T-helper 1 cell (primary cell): ENCODE measurements at places on chromosomes 13 and 19.

- DNase-seq: no peak
These were observed 56.0 kb downstream of the IFT88 start for GRCh38 chr13:20623000-20623399.

DNA sequence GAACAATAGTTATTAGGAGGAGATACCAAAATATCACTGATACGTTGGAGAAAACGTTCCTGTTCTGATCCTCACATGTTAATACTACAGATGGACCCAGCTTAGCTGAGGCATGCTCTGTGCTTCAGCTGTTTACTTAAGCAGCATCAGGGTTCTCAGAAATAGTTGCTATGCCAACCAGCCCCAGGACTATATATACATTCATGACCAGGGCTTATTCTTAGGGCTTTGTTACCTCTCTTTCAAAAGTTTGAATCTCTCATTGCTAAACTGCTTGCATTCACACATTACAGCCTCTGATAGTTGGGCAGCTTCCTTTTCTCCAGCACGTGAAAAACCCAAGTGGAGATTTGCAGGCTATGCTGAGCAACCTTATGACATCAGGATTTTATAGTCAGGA is 800.4 kb downstream of the DIAPH3 start:
- no peak for DNase-seq

DNA sequence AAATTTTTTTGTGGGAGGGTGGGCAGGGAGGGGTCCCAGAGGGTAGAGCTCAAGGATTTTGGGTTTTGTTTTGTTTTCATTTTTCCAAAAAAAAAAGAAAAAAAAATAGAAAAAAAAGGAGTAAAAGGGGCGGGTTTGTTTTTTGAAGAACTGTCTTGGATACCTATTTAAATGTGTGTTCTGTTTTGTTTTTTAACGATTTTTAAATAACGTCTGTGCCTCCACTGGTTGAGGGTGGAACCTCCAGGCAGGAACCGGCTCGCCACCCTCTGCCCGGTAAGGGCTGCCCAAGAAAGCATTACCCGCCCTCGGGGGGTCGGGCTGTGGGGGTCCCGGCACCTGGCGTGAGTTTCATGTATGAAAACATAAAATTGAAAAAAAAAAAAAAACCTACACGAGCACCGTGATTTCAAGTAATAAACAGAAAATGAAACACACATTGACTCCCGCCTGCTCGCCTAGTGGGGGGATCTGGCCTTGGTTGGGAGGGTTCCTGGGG is 10.4 kb downstream of the MIDN start:
- no peak for DNase-seq

GRCh38 chr13:49620170-49620621 is 8.1 kb upstream of the ARL11 start:
- DNase-seq: peak; percentile 11

DNA sequence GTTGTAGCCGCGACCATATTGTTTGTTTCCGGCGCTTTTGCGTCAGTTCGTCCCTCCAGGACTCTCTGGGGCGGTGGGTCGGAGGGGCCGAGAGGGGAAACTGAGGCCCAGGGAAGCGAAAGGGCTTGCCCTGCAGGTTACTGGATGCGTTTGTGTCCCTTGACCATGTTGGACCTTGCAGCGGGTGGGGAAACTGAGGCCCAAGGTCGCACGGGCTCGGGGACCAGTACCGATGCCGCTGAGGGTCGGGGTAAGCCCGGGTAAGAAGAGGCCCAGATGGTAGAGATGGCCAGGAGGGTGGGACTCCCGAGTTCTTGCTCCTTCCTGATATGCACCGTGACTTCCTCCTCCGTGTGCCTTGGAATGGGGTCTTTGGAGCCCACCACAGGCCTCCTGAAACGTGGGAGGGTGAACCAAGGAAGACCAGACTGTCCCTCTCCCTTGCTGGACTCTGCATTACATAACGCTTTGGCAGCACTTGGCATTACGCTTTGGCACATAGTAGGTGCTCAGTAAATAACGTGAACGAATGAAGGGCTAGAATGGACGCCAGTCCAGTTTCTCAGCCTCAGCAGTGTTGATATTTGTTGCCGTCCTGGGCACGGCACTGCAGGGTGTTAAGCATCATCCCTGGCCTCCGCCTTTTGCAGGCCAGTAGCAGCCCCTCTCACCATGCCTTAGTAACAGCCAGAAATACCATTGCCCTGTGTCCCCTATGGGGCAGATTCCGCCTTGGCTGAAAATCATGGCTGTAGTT is 743 bp downstream of the CHAF1A start:
- DNase-seq: no peak

GRCh38 chr13:93180356-93180969 is 46.1 kb upstream of the GPC6 start:
- no peak for DNase-seq

GRCh38 chr19:5326545-5326944 is 14.1 kb downstream of the PTPRS start:
- no peak for DNase-seq

DNA sequence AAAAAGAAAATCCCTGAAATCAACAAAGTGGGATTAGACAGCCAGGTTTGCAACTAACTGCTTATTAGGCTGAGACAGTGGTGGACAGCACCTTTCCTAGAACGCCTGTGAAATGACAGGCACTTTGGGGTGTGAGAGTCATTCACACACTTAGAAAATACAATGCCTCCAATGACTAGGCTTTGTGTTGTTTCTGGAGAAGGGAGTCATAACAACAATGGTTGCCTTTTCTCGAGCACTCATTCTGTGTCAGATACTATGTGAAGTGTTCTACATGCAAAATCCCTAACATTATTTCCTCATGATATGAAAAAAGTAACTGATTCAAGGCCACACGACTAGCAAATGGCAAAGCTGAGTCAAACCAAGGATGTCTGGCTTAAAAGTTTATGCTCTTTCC is 41.2 kb downstream of the SACS start:
- DNase-seq: no peak

DNA sequence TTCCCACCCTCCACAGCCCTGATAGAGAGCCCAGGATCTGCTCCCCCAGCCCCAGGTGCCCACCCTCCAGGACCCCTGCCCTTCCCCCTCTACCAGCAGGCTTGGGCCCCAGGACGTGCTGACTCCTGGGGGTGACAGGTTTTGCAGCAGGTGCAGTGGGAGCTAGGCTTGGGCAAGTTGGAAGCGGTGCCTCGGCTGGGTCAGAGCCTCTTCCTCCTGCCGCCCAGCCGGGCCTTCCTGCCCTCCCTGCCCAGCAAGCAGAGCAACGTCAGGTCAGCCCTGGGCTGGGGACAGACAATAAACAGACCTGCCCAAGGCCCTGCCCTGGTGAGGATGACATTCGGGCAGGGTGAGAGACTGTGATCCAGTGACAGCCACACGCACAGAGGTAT is 9.2 kb upstream of the NCCRP1 start:
- no peak for DNase-seq

DNA sequence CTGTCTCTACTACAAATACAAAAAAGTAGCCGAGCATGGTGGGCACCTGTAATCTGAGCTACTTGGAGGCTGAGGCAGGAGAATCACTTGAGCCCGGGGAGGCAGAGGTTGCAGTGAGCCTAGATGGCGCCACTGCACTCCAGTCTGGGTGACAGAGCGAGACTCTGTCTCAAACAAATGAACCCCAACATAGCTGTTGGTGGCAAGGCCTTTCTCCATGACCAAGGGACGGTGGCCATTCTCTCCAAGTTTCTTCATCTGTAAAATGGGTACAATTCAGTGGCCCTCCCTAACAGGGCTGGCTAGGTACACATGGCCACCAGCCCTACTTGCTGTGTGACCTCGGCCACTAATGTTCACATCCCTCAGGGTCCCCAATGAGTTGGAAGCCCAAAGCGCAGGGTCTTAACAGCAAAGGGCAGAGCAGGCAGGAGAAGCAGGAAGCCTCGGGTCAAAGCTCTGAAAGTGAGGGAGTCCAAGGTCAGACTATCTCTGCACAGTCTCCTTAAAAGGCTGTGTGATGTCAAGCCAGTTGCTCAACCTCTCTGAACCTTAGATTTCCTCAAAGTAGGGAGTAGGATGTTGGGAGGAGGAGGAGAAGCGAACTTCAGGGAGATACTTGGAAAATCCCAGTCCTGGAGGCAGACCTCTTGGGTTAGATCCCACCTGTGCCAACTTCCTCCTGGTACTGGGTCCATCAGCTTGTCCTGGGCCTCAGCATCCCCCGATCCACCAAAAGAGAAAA is 2.7 kb downstream of the JUND start:
- peak; percentile 47 for DNase-seq

- no peak for DNase-seq
These were observed 7.5 kb downstream of the F10 start for GRCh38 chr13:113129921-113130750.

DNA sequence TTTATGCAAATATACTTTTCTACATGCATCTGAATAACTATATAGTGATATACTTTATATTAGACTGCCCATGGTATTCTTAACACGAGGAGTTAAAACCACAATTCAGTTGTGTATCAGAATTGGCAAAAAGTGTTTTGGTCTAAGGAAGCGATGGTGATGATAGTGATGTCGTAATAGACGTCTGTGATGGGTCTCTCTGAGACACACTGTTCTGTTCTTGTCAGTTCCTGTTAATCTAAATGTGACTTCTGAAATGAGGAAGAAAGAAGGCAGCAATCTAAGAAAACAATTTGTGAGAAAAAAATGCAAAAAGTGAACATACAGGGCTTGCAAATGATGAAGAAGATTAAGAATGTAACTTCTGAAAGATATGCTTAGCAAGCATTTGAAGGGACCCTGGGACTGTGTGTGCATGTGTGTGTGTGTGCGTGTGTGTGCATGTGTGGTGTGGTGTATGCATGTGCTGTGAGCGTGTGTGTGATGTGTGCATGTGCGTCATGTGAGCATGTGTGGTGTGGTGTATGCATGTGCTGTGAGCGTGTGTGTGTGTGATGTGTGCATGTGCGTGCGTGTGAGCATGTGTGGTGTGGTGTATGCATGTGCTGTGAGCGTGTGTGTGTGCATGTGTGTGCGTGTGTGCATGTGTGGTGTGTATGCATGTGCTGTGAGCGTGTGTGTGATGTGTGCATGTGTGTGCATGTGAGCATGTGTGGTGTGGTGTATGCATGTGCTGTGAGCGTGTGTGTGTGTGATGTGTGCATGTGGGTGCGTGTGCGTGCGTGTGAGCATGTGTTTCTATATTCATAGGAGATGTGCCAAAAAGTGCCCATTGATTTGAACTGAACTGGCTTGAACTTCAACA is 131.8 kb downstream of the IRS2 start:
- DNase-seq: no peak

GRCh38 chr19:17305517-17306284 is at the start of gene MRPL34:
Gene MRPL34 (plus strand): TSS chr19:17305872. CDS start chr19:17305893, 21 bp downstream.
- DNase-seq: peak; percentile 92

DNA sequence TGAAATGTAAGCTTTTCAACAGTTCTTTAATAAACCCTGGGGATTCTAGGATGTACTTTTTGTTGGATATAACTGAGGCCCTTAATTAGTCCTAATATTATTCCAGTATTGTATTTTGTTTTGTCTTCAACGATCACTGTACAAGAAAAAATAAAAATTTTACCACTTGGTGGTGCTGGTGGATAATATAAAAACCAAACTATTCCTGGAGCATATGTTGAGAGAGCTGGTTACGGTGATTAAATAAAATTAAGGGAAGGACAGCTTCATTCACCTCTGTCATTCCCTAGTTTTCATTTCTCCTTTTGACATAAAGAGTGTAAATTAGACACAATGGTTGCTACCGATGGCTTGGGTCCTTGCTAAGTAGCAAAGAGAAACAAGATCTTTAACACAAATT is 598.6 kb upstream of the PCDH20 start:
- no peak for DNase-seq

- DNase-seq: no peak
These were observed 32.6 kb downstream of the PDE4A start for GRCh38 chr19:10452726-10453618.

DNA sequence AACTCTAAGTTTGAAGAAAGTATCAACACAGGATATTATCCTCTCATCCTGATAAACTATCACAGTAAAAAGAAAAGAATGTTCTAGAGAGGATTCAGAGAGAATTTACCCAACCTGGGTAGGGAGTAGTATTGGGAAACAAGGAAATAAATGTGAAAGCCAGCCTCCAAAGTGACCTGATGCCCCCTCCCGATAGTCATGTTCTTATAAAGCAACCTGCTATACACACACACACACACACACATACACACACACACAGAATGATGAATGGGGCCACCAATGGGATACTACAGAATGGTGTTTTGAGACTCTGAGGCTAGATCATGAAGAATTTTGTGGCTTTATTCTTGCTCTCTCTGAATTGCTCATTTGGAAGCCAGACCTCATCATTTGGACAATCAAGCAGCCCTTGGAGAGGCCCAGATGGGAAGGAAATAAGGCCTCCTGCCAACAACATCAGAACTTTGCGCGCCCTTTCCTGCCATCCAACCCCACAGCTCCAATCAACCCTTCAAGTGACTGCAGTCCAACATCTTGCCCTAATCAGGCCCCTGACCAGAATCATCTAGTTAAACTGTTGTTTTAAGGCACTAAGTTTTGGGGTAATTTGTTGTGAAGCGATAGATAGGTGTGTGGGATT is 807.9 kb upstream of the ARGLU1 start:
- no peak for DNase-seq

- DNase-seq: no peak
These were observed 63.1 kb downstream of the DLEU7 start for GRCh38 chr13:50780201-50781015.

GRCh38 chr13:76885203-76886004 is 801 bp downstream of the KCTD12 start:
- DNase-seq: peak; percentile 21

- no peak for DNase-seq
These were observed 5.8 kb downstream of the PPP1R37 start for GRCh38 chr19:45098521-45099466.

GRCh38 chr13:20198781-20199180 is 6.0 kb upstream of the GJB2 start:
- no peak for DNase-seq

- no peak for DNase-seq
These were observed 15.7 kb upstream of the TEX29 start for GRCh38 chr13:111304603-111305289.

DNA sequence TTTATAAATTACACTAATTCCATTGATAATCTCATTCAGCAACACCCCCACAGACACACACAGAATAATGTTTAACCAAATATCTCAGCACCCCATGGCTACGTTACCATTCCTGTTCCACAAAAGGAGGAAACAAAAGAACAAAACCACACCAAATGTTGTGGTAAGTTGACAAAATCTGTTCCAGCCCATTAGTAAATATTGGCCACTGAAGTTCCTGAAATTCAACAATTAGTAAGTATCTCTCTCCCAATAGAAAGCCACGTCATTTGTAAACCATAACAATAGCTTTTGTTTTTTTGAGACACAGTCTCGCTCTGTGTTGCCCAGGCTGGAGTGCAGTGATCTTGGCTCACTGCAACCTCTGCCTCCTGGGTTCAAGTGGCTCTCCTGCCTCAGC is 2.3 kb upstream of the FCAR start:
- no peak for DNase-seq

- no peak for DNase-seq
These were observed 16.5 kb upstream of the B3GNT3 start for GRCh38 chr19:17778251-17778967.

- DNase-seq: no peak
These were observed 68.0 kb upstream of the CEACAM8 start for GRCh38 chr19:42662712-42663111.

GRCh38 chr19:54335164-54335563 is 3.8 kb downstream of the LILRA4 start:
- DNase-seq: no peak

GRCh38 chr13:97111756-97112155 is 110.4 kb upstream of the MBNL2 start:
- no peak for DNase-seq

GRCh38 chr19:1206864-1207450 is 1.4 kb downstream of the STK11 start:
- DNase-seq: no peak

GRCh38 chr13:43244481-43244880 is 221.1 kb downstream of the DNAJC15 start:
- DNase-seq: no peak

GRCh38 chr13:36282821-36283432 is 14.7 kb downstream of the CCDC169 start:
- DNase-seq: no peak
